ENCODE measurements at places on chromosomes 7 and 10. TPM values are rescaled to one million over a fixed set of nuclear protein-coding genes. Genes with fewer than 3 reads are reported as not detected.

Gene SYT15
- 2.7 TPM for polyA plus RNA-seq

GRCh38 chr7:157938211-157938610 lies 601.4 kb downstream of the DNAJB6 start:
- DNase-seq: no peak

DNA sequence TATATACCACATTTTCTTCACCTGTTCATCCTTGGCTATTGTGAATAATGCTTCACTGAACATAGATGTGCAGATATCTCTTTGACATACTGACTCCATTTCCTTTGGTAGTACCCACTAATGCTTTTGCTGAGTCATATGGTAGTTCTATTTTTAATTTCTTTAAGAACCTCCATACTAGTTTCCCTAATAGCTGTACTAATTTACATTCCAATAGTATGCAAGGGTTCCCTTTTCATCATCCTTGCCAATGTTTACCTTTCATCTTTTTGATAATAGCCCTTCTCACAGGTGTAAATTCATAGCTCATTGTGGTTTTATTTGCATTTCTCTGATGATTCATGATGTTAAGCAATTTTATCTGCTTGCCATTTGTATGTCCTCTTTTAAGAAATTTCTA lies 159.9 kb downstream of the CALCR start:
- no peak for DNase-seq

DNA sequence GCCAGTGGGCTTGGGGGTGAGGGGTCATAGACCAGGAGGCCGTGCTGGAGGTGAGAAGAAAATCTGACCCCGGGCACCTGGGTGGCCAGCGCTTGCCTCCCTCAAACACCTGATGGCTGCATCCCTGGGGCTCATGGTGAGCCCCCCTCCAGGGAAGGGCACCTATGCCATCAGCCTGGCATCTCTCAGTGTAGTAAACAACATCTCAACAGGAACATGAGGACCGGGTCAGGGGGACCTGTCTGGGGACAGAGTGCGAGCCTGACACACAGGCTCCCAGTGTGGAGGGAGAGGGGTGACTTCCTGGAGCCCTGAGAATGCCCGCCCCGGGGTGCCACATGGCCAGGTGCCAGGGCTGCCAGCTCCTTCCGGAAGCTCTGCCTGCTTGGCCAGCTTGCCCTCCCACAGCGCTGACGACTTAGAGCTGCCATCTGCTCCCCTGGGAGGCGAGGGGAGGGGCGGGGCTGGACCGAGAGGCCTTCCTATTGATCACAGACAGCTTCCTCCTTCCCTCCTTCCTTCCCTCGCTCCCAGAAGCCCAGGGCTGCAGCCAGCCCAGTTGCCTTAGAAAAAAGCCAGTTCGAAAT lies 12.3 kb downstream of the STX1A start:
- DNase-seq: peak; percentile 88
